Vagina (tissue), 2 donors: ENCODE measurements at places on chromosomes 3 and 15. TPM values are rescaled to one million over a fixed set of nuclear protein-coding genes. Genes with fewer than 3 reads are reported as not detected.

Gene IL17RD
- total RNA-seq = 17.2 TPM

GRCh38 chr3:81105789-81106488 lies 655.5 kb downstream of the GBE1 start:
- no peaks in the 10 kb centered on the region for H3K27me3 ChIP-seq
- DNase-seq = no peak
- no peak overlapping the region for H3K27ac ChIP-seq
- no peaks in the 10 kb centered on the region for H3K4me1 ChIP-seq
- H3K4me3 ChIP-seq = no peak overlapping the region
- H3K36me3 ChIP-seq = no peaks in the 10 kb centered on the region

Gene SLC9C1
- total RNA-seq = not detected

DNA sequence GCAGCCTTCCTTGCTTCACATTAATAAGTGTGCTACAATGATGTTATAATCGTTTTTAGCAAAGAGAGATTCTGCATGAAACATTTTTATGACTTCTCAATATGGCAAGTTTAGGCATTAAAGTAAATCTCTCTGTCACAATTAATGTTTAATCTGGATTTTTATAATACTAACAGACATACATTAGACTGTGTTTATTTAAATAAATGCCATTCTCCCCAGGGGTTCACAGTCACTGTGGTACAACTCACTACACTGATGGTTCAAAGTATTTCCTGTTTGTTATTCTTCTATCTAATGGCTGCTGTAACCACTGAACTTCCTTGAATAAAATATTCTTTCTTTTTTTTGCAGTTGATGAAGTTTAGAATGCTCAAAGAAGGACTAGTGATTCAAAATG lies 59.0 kb downstream of the SLC12A1 start:
- H3K4me3 ChIP-seq = no peak overlapping the region
- no peaks in the 10 kb centered on the region for H3K27me3 ChIP-seq

- no peaks in the 10 kb centered on the region for H3K4me1 ChIP-seq
- no peaks in the 10 kb centered on the region for H3K27me3 ChIP-seq
- H3K27ac ChIP-seq = no peak overlapping the region
- no peak overlapping the region for H3K4me3 ChIP-seq
These were observed 32.9 kb downstream of the AP3S2 start for GRCh38 chr15:89860891-89861290.

GRCh38 chr3:25830373-25831280 lies 40.7 kb downstream of the OXSM start:
- H3K4me3 ChIP-seq = no peak overlapping the region
- DNase-seq = no peak
- H3K27ac ChIP-seq = no peak overlapping the region
- no peaks in the 10 kb centered on the region for H3K36me3 ChIP-seq
- H3K4me1 ChIP-seq = peaks cover 7% of the 10 kb centered on the region

Gene UTS2B
- 1.7 TPM for total RNA-seq

Gene IGDCC3
- 0.49 TPM for total RNA-seq

Gene GP9
- not detected for total RNA-seq

GRCh38 chr15:66138892-66139590 lies 114.5 kb downstream of the MEGF11 start:
- no peak for DNase-seq
- H3K4me3 ChIP-seq = no peak overlapping the region
- H3K27ac ChIP-seq = no peak overlapping the region
- no peaks in the 10 kb centered on the region for H3K36me3 ChIP-seq
- no peaks in the 10 kb centered on the region for H3K4me1 ChIP-seq

Gene ANKRD34C
- total RNA-seq = 0.25 TPM

DNA sequence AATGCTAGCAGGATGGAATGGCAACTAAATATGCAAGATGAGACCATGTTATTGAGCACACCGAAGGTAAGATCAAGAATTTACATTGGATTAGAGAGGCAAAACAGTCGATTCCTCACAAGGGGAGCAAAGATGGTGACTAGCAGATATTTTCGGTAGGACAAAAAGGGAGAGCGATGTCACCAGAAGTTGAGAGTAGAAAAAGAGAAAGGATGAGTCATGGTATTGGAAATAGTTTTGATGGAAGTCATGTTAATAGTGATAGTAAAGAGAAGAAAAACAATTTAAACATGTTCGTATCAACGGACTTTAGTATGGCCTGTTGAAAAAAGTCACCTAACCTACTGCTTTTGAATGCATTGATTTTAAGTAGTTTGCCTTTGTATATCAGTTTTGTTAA lies 55.0 kb downstream of the UBE2E2 start:
- no peaks in the 10 kb centered on the region for H3K27me3 ChIP-seq
- DNase-seq = no peak
- peaks cover 26% of the 10 kb centered on the region for H3K4me1 ChIP-seq
- H3K27ac ChIP-seq = no peak overlapping the region
- no peaks in the 10 kb centered on the region for H3K36me3 ChIP-seq

GRCh38 chr3:62451211-62451887 lies 78.0 kb upstream of the FEZF2 start:
- H3K36me3 ChIP-seq = no peaks in the 10 kb centered on the region
- no peak for DNase-seq
- no peaks in the 10 kb centered on the region for H3K27me3 ChIP-seq
- H3K27ac ChIP-seq = no peak overlapping the region

DNA sequence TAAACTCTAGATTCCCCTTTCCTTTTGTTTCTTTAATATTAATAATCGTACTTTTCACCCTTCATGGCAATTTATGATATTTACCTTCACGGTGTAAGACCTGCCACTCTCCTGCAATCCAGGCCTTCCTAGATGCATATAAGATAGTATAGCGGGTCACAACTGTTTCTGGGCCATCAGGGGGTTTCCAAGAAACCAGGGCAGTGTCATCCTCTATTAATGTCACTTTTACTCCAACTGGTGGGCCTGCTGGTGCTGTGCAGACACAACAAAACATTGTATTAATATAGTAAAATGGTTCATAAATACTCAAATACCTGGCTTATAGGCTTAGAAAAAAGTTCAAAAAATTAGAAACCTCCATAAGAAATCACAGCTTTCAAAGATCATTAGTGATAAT lies 48.9 kb upstream of the PYGO1 start:
- no peak overlapping the region for H3K4me3 ChIP-seq
- no peak overlapping the region for H3K27ac ChIP-seq
- DNase-seq = no peak
- H3K36me3 ChIP-seq = no peaks in the 10 kb centered on the region

DNA sequence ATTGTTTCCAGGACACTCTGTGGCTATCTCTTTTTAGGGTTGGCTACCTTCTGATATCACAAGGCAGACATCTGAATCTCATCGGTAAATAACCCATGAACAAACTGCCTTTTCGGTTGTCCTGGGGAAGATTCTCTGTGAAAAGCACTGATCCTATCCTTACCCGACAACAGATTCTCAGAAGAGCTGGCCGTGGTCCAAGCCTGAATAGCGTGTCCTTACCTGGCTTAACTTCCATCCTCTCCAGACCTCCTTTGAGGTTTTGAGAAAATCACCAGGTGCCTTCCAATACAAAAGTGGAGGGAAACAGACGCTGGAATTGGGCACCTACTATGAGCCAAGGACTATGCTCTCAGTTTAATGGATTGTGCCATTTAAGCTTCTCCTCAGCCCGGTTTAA lies 87.4 kb upstream of the ARHGEF3 start:
- H3K4me1 ChIP-seq = peaks cover 41% of the 10 kb centered on the region
- H3K27me3 ChIP-seq = no peaks in the 10 kb centered on the region
- no peak for DNase-seq
- H3K4me3 ChIP-seq = no peak overlapping the region
- H3K27ac ChIP-seq = no peak overlapping the region
- H3K36me3 ChIP-seq = no peaks in the 10 kb centered on the region

- H3K27me3 ChIP-seq = no peaks in the 10 kb centered on the region
- H3K4me1 ChIP-seq = peaks cover 71% of the 10 kb centered on the region
- no peak for DNase-seq
- H3K4me3 ChIP-seq = no peak overlapping the region
These were observed 69.4 kb downstream of the AAGAB start for GRCh38 chr15:67185051-67185450.

GRCh38 chr15:70093481-70094319 lies 4.0 kb downstream of the TLE3 start:
- peak overlapping the region; percentile 93 for H3K4me3 ChIP-seq
- peaks cover 78% of the 10 kb centered on the region for H3K4me1 ChIP-seq
- H3K36me3 ChIP-seq = peaks cover 9% of the 10 kb centered on the region

GRCh38 chr3:172644258-172644657 lies 66.6 kb downstream of the NCEH1 start:
- DNase-seq = no peak
- H3K27ac ChIP-seq = no peak overlapping the region
- no peaks in the 10 kb centered on the region for H3K36me3 ChIP-seq
- no peaks in the 10 kb centered on the region for H3K27me3 ChIP-seq
- no peak overlapping the region for H3K4me3 ChIP-seq

Gene CHD2
- 100 TPM for total RNA-seq

GRCh38 chr15:66236806-66237375 lies 16.7 kb downstream of the MEGF11 start:
- no peaks in the 10 kb centered on the region for H3K36me3 ChIP-seq
- no peaks in the 10 kb centered on the region for H3K4me1 ChIP-seq
- no peak for DNase-seq
- H3K27me3 ChIP-seq = no peaks in the 10 kb centered on the region

DNA sequence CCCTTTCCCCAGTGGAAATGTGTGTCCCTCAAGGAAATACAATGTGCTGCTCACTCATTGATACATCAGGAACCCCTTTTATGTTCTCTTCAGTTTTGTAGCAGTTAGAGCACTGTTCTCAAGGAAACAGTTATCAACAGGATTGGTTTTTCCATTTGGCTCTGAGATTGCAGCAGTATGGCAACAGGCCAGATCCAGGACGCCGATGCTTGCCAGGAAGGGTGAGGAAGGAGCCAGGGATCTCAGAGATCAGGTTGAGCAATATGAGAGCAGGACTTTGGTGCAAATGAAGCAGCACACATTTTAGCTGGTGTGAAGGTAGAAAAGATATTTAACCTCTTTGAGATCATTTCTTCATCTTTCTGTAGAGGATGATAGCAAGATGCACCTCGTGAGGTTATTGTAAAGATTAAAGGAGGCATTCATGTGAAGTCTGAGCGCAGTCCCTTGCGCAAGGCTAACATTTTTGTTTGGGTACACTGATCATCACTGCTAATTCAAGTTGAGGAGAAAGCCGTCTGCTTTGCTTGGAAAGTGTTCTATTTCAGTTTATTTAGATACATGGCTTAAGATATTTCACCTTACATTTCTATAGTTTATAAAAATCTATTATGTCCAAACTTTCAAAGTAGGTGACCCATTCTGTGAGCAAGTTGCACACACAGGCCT lies 68.5 kb downstream of the KCNH8 start:
- H3K27ac ChIP-seq = no peak overlapping the region
- DNase-seq = no peak
- H3K36me3 ChIP-seq = no peaks in the 10 kb centered on the region
- no peaks in the 10 kb centered on the region for H3K27me3 ChIP-seq

Gene RNF123
- 25.8 TPM for total RNA-seq

GRCh38 chr3:146975476-146975875 lies 370.3 kb upstream of the PLSCR5 start:
- H3K4me3 ChIP-seq = no peak overlapping the region
- H3K4me1 ChIP-seq = no peaks in the 10 kb centered on the region
- DNase-seq = no peak
- no peaks in the 10 kb centered on the region for H3K27me3 ChIP-seq

GRCh38 chr3:129553171-129553570 lies 10.2 kb downstream of the H1-8 start:
- H3K4me3 ChIP-seq = no peak overlapping the region
- H3K36me3 ChIP-seq = peaks cover 14% of the 10 kb centered on the region
- H3K27ac ChIP-seq = peak overlapping the region; percentile 13
- H3K27me3 ChIP-seq = no peaks in the 10 kb centered on the region
- no peak for DNase-seq

DNA sequence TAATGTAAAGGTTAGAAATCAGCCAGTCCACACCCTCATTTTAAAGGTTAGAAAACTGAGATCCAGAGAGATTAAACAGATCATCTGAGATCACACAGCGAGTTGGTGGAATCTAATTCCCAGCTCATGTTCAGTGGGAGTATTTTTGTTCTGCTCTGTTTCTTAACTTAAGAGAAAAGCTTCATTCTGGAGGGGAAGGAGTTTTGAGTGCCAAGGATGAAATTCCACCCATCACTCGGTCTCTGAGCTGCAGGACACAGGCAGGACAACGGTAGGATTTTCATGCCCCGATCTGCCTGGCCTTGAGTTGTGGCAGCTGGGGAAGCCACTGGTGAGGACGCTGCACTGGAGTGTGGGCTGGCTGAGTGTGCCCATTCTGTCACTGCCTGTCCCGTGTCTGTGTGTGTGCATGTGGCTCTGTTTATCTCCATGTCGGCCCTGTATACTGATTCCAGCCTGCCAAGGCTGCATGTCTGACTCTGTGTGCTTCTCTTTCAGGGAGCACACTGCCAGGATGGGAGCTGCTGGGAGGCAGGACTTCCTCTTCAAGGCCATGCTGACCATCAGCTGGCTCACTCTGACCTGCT lies 94.3 kb downstream of the CEMIP start:
- no peak for DNase-seq

DNA sequence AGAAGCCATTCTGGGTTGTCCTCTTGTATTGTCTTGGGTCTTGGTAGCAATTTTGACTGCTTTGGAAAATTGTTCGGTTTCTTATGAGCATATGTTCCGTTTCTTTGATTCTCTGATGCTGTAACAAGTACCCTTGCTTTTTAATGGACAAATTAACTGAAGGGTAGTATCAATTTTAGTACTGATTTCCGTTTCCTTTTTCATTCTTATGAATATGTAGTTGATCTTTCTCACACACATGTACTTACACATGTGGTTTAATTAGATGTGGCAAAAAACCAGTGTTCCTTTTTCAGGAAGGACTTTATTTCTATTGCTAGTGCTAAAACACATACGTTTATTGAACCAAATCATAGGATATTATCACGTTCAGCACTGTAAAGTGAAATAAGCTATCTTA lies 119.1 kb downstream of the TCF12 start:
- no peak overlapping the region for H3K27ac ChIP-seq
- H3K36me3 ChIP-seq = no peaks in the 10 kb centered on the region
- H3K4me1 ChIP-seq = peaks cover 29% of the 10 kb centered on the region
- H3K4me3 ChIP-seq = no peak overlapping the region
- no peaks in the 10 kb centered on the region for H3K27me3 ChIP-seq

DNA sequence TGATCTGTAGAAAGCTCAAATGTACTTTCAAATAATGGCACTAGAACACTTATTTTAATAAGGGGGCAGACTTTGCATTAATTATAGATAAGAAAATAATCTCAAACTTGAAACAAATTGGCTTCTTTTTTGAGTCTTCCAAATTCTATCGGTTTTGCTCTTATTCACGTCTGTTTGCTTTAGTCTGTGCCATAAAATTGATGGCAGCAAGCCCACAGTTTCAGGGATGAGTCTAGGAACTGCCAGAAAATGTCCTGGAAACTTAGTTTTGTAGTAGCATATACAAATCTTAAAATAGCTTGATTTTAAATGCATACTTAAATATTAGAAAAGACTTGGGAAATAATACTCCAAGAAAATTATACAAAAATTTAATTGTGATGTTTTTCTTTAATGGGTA lies 39.7 kb downstream of the BCHE start:
- no peak for DNase-seq
- no peaks in the 10 kb centered on the region for H3K27me3 ChIP-seq
- H3K4me3 ChIP-seq = no peak overlapping the region
- H3K4me1 ChIP-seq = no peaks in the 10 kb centered on the region
- H3K36me3 ChIP-seq = no peaks in the 10 kb centered on the region

Gene RHCG
- 1,938 TPM for total RNA-seq
